NCI-H510A (cell line): ENCODE measurements at places on chromosomes 3 and 15.

DNA sequence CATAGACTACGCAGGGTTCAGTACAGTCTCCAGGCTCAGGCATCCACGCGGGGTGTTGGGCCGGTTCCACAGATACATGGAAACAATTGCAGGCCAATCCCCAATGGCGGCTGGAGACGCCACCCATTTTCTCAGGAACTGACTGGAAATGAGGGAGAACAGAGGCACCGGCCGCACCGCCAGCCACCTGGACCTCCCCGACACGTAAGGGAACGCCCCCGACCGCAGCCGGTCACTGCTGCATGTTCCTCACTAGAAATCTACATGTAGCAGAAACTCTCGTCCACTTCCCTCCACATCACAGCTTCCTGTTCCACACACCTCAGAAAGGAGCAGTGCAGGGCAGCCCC is 29.2 kb downstream of the CYFIP1 start:
- DNase-seq = no peak

DNA sequence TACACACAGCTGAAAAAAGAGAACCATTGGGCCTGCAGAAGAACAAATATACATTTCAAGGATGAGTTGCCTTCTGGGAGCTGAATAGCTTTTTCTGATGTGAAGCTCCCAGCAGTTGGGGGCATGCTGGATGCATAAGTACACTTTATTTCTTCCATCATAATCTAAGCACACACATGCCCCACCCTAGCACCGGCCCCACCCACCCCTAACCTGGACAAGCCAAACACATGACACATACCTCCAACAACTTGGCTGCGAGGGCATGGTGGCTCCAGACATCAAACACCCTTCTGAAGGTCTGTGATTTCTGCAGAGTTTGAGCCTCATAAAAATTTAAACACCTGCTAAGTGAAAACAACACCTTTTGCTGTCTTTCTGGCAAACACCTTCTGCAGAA is 307.2 kb upstream of the TRIM42 start:
- no peak for DNase-seq

- DNase-seq = no peak
Observed at GRCh38 chr3:13134879-13135206, 61.6 kb upstream of the IQSEC1 start.

DNA sequence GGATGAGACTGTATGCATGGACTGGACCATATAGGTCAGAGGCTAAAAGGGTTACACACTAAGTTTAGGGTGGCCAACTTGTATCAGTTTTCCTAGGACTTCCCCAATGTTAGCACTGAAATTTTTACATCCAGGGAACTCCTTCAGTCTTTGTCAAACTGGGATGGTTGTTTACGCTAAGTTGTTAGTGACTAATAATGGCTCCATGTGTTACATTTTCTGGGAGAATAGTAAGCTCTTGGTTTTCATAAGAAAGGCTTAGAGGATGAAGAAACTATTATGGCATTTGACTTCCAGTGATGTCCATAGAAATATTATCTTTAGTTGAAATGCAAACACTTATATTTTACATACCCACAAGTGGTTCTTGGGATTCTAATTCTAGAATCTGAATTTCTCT is 57.9 kb upstream of the ST3GAL6 start:
- DNase-seq = no peak

DNA sequence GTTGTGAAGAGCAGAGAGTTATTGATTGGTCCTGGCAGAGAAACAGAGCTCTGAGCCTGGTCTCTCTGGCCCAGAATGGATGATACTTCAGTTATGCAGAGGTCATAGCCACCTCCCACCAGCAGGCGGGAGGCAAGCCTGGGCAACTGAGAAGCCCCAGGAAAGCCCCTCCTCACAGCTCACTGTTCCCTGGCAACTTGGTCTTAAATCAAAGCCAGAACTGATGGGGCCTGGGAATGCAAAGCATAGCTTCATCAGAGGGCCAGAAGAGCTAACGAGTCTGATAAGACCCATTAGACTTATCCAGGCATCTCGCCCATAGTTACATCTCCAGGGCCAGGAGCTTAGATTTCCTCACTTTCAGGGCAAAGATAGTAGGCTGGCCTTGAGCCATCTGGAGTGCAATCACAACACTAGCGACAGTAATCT is 5.5 kb upstream of the COLQ start:
- DNase-seq = no peak

GRCh38 chr3:81744366-81744765 is 17.1 kb downstream of the GBE1 start:
- DNase-seq = no peak

DNA sequence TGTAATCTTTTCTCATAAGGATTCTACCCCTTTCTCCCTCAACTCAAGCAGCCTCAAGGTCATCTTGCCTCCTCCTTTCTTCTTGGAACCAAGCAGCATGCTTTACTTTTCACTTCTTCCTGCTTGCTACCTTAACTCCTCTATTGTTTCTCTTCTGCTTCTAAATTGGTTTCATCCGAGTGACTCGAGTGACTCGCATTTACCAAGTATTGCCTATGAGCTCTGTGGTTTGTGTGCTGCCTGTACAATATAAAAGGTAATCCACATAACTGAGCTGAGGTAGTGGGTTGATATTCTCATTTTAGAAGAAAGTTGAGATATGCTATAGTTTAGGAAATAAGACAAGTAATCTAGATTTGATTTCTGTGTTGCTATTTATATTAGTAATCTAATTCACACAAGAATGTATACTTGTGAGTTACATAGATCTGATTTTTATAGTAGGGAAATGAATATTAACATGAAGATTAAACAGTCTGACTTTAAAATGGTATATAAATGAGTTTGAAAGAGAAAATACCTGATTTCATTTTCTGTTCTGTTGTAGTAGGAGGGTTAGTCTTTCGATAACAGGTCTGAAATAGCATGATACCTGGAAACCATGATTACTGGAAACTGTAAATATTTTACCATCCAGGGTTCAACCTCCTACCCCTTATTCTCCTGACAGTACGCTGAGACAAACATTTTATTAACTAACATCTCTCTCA is 5.5 kb downstream of the HHLA2 start:
- DNase-seq = no peak

DNA sequence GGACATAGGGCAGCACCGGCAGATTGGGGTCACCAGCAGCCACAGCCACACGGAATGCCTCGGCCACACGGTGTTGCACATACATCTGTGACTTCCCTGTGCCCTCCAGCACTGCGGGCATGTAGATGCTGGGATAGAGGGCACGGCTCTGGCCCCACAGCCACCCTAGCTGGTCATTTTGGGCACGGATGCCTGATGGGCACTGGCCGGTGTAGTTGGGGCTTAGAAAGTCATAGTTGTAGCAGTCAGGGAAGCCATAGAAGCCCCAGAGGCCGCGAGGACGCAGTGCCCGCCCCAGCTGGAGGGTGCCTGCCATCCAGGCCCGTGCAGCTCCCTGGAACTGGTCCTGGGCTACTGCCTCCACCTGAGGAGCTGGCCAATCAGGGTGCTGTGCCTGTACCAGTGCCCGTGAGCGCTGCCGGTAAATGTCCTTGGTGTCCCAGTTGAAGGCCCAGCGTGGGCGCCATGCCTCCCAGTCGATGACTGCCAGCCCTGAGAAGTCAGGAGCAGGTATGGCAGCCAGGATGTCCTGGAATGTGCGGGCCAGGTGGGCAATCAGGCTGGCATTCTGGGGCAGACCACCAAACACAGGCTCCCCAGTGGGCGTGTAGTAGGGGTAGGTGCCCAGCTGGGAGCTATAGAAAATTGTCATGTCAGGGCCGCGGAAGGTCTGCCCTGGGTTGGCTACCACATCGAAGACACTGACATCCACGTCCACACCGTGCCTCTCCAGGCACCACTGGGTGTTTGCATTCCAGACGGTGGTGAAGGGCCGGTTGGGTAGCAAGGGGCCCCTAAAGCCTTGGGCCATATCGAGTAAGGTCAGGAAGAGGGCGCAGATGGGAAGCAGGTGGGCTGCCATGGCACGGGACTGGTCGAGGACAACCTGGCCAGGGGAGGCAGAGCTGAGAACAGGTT is 1.0 kb downstream of the HYAL1 start:
- DNase-seq = no peak

GRCh38 chr15:80643431-80643951 is 51.6 kb upstream of the ABHD17C start:
- no peak for DNase-seq

DNA sequence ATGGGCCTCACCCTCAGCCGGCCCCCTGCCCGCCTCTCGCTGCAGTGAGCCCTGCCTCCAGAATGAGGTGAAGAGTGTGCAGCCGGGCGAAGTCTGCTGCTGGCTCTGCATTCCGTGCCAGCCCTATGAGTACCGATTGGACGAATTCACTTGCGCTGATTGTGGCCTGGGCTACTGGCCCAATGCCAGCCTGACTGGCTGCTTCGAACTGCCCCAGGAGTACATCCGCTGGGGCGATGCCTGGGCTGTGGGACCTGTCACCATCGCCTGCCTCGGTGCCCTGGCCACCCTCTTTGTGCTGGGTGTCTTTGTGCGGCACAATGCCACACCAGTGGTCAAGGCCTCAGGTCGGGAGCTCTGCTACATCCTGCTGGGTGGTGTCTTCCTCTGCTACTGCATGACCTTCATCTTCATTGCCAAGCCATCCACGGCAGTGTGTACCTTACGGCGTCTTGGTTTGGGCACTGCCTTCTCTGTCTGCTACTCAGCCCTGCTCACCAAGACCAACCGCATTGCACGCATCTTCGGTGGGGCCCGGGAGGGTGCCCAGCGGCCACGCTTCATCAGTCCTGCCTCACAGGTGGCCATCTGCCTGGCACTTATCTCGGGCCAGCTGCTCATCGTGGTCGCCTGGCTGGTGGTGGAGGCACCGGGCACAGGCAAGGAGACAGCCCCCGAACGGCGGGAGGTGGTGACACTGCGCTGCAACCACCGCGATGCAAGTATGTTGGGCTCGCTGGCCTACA is 8.5 kb downstream of the GRM2 start:
- DNase-seq = no peak

DNA sequence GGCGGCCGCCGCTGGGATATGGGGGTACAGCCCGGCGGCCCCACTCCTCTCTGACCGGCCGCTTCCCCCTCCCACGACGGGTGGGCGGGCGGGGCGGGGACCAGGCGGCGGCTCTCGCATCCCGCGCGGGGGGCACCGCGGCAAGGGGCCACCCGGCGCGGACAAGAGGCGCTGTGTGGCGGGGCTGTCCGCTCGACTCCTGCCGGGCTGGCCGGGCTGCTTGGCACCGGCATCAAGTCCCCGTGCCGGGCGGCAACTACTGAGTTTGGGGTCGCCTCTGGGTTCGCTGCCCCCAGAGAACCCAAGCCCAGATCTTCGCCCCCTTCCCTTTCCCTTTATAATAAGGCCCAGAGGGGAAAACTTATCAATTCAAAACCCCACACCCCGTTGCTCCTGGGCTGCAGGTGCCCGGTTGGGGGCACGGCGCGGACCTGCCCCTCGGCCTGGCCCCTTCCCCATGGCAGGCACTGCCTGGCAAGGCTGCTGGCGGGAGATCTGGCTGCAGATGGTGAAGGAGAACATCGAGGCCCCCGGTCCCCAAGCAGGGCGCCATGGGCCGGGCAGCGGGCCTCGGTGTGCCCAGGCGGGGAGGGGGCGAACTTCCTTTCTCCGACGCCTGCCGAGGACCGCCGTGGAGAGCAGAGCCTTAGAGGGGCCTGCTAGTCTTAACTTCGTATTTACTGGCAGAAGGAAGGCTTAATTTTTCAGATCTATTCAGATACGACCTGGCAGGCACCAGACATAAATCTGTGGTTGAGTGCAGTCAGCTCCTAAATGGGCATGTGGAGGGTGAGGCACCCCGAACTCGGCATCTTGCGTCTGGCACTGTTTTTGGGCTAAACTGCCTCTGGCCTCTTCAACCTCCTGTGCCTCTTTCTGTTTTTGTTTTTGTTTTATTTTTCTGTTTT is 911 bp downstream of the APBA2 start:
- DNase-seq = no peak

DNA sequence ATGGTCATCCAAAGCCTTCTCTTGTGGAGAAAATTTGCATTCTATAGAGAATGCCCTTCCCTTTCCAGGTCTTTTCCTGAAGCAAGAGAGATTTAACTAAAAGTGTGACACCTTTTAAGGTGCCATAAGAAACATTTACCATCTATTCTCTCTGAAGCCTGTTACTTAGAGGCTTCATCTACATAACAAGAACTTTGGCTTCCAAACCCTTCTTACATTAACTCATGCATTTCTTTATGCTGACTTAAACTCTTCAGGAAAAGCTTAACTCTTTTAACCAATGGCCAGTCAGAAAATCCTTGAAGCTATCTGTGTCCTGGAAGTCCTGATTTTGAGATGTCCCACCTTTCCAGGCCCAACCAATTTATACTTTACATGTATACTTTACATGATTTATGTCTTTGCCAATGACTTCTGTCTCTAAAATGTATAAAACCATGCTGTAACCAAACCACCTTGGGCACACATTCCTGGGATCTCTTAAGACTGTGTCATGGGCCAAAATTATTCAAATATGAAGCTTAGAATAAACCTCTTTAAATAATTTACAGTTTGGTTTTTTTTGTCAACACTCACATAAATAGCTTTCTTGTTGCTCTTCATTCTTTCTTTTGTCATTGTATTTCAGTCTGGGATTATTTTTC is 472.6 kb upstream of the NECTIN3 start:
- DNase-seq = no peak

GRCh38 chr15:59282515-59283337 is 76.1 kb downstream of the LDHAL6B start:
- no peak for DNase-seq
